ENCODE measurements at places on chromosomes 2 and 18. TPM values are rescaled to one million over a fixed set of nuclear protein-coding genes. Genes with fewer than 3 reads are reported as not detected.

The FOXI3 gene
- not detected for total RNA-seq

The GATA6 gene
- 1.7 TPM for total RNA-seq

The EFHD1 gene
- 3.6 TPM for total RNA-seq

The ERBB4 gene
- total RNA-seq, result not detected

The DLX2 gene
- 0.40 TPM for total RNA-seq

The IL18R1 gene
- total RNA-seq, result 0.72 TPM

The FKBP1B gene
- total RNA-seq, result 10.1 TPM

The KCNE4 gene
- total RNA-seq, result 0.69 TPM

The RESP18 gene
- not detected for total RNA-seq

The SKOR2 gene
- not detected for total RNA-seq

The CHAC2 gene
- total RNA-seq, result 14.9 TPM

The PRKAG3 gene
- total RNA-seq, result not detected

The TNS1 gene
- 18.5 TPM for total RNA-seq

The GALNT3 gene
- not detected for total RNA-seq

The ALKAL2 gene
- total RNA-seq, result not detected
